ELR (cell line): ENCODE measurements at places on chromosomes 5 and 9.

DNA sequence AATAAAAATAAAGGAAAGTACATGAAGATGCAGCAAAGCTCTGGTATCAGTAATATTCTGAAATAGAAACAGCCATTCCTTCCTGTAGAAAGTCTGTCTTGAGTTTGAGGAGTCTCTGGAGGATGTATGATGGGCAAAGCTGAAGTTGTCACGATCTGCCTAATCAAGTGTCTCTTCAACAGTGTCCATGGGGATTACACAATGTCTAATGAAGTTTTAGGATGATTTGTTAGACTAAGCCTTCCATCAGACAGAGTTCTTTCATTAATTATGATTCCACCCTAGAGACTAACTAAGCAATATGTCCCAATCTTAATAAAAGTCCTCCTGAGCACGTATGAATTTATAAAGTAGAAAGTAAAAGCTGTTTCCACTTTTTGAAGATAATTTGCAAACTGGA lies 26.9 kb downstream of the PDE4D start:
- DNase-seq: no peak

GRCh38 chr5:175922192-175922885 lies 45.8 kb downstream of the THOC3 start:
- peak; percentile 94 for DNase-seq

- peak; percentile 53 for DNase-seq
Measured at GRCh38 chr9:6896562-6896961, 138.8 kb downstream of the KDM4C start.

- no peak for DNase-seq
Measured at GRCh38 chr5:77812926-77813589, 36.9 kb upstream of the TBCA start.

GRCh38 chr5:157263496-157264090 lies 2.3 kb upstream of the CYFIP2 start:
- no peak for DNase-seq

GRCh38 chr5:168647083-168647482 lies 67.9 kb upstream of the PANK3 start:
- DNase-seq: no peak

- no peak for DNase-seq
Measured at GRCh38 chr9:93065135-93065720, 6.7 kb downstream of the SUSD3 start.
